ENCODE measurements at places on chromosomes 16 and 17.

- no peak for DNase-seq
Measured at GRCh38 chr16:19935694-19936093, 51.0 kb upstream of the GPRC5B start.

GRCh38 chr16:30527635-30528178 is 1.3 kb upstream of the ZNF768 start:
- DNase-seq = no peak

DNA sequence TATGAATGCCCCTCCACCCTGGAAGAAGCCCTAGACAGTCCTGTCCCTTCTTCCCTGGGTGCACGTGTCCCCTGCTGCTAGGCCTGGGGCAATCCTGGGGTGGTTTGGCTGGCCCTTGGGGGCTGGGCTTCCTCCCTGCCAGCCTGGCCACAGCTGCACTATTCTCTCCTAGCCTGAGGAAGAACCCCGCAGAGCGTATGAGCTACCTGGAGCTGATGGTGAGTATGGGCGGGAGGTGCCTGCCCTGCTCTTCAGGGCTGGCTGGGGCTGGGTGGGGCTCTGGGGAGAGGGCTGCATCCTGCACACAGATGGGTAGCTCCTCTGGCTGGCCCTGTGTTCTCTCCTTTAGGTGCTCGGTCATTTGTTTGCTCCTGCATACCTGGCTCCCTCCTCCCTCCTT is 28.8 kb downstream of the MAP2K3 start:
- no peak for DNase-seq

DNA sequence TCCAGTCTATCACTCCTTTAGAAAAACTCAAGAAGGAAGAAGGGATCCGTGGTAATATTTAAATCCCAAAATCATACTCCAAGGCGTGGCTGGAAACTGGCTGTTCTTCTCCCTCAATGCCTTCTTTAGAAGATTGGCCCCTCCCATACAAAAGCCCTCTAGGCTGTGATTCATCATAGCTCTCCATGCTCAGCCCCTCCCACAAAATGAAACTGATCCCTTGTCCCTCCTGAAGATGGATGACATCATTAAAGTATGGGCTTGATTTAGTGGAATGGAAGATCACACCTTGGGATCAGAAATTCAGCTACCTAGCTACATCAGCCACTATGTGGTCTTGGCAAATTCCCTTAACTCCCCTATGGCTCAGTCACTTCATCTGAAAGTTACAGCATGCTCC is 4.1 kb downstream of the GRIN2A start:
- no peak for DNase-seq

- DNase-seq = no peak
Measured at GRCh38 chr17:58965221-58965620, 141.5 kb downstream of the TRIM37 start.

DNA sequence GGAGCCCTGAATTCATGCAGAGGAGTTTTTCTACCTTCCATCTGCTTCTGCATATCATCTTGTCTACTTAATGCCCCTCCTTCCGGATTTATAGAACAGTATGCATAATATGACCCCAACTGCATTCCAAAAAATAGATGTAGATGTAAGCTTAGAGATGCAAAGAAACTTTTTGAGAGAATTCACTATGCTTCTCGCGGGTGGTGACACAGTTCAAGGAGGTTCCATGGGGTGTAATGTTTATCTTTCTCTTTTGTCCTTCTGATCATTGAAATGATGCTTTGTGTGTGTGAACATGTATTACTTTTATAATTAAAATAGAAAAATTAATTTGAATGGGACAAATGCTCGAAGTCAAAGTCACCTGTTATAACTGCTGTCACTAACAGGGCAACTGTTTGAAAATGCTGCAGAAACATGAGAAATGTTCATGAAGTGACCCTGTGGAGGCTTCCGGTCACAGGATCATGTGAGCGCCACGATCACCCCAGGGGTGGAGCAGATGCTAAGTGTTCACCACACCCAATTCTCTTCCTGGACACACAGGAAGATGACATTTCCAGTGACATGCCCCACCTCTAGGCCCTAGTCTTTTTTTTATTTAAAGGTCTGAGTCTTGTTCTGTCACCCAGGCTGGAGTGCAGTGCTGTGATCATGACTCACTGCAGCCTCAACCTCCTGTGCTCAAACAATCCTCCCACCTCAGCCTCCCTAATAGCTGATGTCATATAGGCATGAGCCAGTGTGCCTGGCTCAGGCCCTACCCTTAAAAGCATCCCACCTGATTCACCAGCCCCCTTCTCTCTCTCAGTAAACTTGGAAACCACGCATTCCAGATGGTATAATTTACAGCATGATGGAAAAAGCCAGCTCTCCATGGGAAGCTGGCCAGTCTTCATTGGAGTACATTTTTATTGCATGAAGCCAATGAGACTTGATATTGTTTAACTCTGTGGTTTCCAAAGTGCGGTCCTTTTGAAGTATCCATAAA is 21.0 kb upstream of the AGRP start:
- no peak for DNase-seq

- no peak for DNase-seq
Measured at GRCh38 chr17:37024181-37024637, 75.5 kb downstream of the AATF start.

GRCh38 chr16:50685462-50686063 is 4.5 kb upstream of the SNX20 start:
- no peak for DNase-seq

- DNase-seq = no peak
Measured at GRCh38 chr17:76083536-76084182, 4.7 kb downstream of the ZACN start.

GRCh38 chr17:77475016-77475976 is 334.5 kb downstream of the SEC14L1 start:
- DNase-seq = no peak

- no peak for DNase-seq
Measured at GRCh38 chr16:69865701-69866100, 85.4 kb upstream of the CLEC18A start.

DNA sequence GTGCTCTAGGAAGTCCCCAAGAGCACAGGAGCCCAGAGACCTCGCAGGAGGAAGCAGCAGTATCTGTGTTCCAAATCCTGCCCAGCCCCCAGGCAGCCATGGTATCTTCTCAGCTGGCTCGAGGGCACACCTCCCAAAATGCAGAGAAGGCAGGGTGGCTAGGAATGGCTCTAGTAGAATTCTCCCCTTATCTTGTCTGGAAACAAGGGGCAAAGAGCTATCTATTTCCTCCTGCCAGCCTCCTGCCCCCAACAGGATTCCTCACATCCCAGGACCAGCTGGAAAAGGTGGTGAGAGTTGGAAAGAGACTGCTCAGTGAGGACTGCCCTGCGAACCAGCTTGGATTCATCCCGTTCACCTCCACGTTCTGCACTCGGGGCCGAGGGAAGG is 8.6 kb upstream of the TSPOAP1 start:
- DNase-seq = no peak

DNA sequence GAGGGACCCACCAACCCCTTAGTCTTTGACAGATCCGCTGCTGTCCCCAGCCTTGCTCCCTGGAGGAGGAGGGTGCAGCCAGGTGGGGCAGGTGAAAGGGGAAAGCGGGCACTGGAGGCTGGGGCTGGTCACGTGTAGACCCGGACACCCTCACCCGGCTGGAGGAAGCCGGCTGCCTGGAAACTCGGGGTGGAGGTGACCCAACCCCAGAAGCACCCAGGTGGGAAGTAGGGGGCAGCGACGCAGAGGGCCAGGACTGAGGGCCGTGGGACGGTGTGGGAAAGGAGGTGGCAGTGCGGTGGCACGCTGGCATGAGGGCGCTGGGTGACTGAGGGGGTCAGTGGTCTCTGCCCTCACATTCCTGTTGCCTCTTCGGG is 2.7 kb downstream of the TRAF7 start:
- DNase-seq = no peak

GRCh38 chr16:71867939-71868338 is 16.0 kb downstream of the ZNF821 start:
- DNase-seq = no peak

DNA sequence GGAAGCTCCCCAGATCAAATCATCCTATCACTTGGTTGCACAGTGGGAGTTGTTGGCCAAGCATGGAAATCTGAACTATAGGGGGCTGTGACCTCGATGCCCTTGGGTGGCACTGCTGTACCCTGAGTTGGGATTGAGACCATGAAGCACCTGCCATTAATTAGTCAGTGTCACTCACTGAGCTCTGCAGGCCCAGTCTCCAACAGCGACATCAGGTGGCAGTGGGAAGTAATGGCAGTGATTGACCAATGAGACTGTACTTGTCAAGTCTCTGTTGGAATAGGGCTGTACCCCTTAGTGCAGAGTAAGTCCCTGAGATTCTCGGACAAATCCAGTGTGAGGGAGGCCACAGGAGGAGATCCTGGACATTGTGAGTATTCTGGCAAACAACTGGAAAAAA is 118.0 kb upstream of the RPL38 start:
- no peak for DNase-seq

- no peak for DNase-seq
Measured at GRCh38 chr17:48500435-48501426, 30.1 kb downstream of the HOXB1 start.

DNA sequence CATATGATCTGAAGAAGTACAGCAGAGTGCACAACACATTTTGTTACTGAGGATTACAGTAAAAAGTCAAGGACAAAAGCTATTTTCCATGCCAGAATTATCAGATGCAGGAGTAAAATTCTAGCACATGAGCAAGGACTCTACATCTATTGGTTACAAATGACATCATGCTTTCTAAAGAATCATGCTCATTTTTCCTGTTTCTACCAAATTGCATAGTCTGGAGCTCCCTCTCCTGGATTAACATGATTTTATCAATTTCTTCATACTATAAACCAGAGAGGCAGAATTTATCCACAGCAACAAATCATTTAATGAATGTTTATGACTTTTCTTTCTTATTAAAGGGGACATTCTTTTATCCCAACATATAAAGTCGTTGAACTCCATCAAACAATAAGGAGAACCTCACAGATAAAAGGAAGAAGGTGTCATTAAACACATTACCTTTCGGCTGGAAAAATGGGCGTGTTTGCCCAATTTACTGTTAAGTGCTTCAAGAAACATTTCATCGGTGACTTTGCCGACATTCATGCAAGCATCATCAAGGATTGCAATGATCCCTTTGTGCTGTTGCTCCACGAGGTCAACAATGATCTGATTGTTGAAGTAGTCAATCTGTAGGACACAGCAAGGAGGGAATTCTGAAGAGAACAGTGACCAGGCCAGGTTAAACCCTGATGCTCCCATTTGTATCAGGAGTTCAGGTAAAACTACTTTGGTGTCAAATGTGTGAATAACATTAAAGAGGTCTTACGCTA is 121.7 kb downstream of the MYO1D start:
- peak; percentile 62 for DNase-seq

- no peak for DNase-seq
Measured at GRCh38 chr16:4450430-4450829, 24.0 kb downstream of the NMRAL1 start.

- no peak for DNase-seq
Measured at GRCh38 chr16:56748191-56748590, 18.3 kb downstream of the NUP93 start.

- no peak for DNase-seq
Measured at GRCh38 chr16:3266873-3267537, 10.6 kb upstream of the MEFV start.

DNA sequence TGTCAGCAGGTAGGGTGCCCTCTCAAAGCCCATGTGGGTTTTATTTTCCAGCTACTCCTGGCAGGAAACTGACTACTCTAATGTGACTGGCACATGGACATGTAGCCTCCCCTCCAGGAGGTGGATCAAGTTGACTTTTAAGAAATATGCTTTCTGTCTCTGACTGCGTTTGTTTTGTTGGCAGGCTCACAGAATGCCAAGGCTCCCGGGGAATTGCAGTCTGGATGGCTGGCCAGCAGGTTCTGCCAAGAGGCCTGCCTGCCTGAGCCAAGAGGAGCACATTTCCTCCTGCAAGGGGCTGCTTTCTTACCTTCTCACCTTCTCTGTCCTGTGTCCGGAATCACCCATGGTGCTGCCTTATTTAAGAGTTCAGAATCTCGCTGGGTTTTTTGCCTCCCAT is 217.3 kb upstream of the ERCC4 start:
- no peak for DNase-seq

DNA sequence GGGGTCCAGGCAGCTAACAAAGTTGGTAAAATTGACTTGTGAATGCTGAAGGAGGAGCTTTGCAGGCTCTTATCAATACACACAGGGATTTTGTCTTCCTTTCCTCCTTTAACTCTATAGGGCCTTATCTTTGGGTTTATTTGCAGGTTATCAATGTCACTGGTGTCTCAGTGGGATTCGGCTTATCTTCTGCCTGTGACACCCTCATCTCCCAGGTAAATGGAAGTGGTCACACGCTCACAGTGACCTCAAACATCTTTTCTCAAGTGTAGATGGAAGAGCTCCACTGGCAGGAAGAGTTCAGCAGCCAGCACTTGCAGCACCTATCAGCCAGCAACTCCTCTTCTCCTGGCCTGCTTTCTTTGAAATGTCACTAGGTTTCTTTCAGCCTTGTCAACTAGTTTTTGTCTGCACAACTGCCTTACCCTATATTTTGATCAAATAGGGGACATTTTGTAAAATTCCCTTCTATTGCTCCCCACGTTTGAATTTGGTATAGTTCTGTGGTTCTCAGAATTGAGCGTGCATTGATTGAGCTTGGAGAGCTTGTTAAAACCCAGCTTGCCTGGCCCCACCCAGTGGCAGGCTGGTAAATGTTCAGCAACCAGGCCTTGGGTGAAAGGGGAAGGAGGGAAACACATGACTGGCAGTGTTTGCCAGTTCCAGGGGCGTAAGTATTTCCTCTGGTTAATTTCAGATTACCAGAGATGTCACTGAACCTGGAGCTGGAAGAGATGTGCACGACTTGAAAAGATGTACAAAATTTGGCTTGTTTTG is 12.8 kb downstream of the SLC47A1 start:
- DNase-seq = no peak

- DNase-seq = no peak
Measured at GRCh38 chr17:80455784-80456183, 20.6 kb downstream of the NPTX1 start.

- peak; percentile 23 for DNase-seq
Measured at GRCh38 chr16:85445779-85446222, 167.3 kb upstream of the GSE1 start.

GRCh38 chr17:34420900-34421299 is 57.9 kb upstream of the CCL1 start:
- no peak for DNase-seq

GRCh38 chr17:60416368-60416925 is 5.8 kb upstream of the CHCT1 start:
- no peak for DNase-seq

DNA sequence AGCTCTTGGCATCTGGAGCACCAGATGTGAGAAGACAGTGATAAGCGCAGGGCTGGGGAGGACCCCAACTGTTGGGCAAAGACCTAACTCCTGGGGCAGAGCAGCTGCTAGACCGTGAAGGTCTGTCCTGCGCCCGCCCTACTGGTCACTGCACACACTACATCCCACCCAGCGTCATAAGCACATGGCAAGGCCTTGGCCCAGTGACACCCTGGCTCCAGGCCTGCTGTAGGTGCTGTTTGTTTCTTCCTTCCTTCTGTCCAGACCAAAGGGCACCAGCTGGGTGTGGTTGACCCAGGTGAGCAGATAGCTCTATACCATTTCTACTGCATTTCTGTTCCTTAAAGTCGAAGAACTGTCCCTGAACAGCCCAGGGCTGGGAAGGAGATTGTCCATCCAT is 6.4 kb downstream of the TRPV3 start:
- DNase-seq = no peak

Data from NCI-H774 (cell line).